ENCODE measurements at places on chromosomes 5 and 9.

GRCh38 chr9:526904-527591, 312.4 kb downstream of the DOCK8 start:
- DNase-seq = no peak

GRCh38 chr5:9447691-9448090, 98.2 kb downstream of the SEMA5A start:
- no peak for DNase-seq

DNA sequence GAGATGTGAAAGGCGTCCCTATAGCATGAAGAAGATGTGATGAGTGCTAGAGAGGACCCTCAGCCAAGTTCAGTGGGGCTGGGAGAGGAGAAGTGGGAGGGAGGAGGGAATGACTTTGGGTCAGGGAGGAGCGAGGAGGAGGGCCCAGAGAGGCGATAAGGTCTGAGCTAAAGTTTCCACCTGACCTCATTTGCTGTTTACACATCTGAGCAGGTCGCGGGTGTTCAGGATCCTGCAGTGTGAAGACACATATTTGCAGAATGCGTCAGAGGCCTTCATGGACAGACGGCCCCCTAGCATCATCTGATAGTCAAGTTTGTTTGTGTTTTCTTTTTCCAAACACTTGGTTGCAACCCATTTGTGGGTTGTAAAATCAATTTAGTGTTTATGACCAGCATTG, 18.9 kb upstream of the IGFBPL1 start:
- no peak for DNase-seq

DNA sequence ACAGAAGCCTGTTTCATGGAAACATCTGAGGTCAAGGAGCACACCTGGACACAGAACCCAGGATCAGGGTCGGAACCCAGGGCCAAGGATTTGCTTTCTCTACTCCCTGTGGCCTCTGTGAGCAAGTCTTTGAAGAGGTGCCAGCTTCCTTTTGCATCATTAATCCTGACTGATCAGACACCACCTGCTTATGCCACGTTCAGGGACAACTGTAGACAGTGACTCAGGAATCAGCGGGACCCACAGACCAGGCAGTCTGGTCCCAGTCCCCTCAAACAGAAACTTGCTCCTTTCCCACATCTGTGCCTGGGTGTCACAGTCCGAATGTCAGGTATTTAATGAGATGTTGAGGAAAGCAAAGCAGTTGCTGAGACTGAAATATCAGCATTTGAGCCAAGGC, 154.8 kb downstream of the SGCD start:
- no peak for DNase-seq

- DNase-seq = no peak
Observed at GRCh38 chr5:95923918-95924544, 37.6 kb downstream of the ELL2 start.

- peak; percentile 7 for DNase-seq
Observed at GRCh38 chr9:136020206-136020605, 59.0 kb upstream of the UBAC1 start.

DNA sequence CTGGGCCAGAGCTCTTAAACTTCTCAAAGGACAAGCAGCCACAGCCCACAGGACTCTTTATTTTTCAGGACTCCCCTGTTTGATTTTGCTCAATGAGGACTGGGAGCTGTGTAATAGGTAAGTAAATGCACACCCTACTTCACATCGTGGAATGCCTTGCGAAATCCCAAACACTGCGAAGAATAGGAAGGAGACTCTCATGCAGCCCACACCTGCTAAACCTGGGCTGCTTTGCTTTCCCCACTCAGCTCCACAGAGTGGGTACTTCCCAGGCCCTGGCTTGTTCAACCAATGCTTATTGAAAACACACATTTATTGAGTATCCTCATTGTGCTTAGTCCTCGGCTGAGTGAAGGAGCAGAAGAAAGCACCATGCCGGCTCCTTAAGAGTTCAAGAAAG, 103.3 kb upstream of the FSTL4 start:
- no peak for DNase-seq

DNA sequence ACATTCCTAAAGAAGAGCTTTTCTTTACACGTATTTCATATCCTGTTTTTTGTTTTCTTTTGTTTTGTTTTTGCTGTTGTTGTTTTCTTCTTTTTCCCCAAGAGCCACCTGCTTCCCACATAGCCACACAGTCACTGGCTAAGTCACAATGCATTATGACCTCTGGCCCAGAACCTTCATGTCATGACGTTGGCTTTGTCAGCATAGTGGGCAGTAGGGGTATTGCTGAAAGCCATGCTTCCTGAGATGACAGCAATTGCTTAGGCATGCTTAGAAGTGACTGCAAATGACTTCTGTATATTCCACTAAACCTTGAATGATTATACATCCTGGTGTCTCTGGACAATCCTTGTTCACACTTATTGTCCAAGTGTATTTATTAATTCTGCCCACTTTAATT, 375.8 kb downstream of the TAF11L14 start:
- DNase-seq = no peak

DNA sequence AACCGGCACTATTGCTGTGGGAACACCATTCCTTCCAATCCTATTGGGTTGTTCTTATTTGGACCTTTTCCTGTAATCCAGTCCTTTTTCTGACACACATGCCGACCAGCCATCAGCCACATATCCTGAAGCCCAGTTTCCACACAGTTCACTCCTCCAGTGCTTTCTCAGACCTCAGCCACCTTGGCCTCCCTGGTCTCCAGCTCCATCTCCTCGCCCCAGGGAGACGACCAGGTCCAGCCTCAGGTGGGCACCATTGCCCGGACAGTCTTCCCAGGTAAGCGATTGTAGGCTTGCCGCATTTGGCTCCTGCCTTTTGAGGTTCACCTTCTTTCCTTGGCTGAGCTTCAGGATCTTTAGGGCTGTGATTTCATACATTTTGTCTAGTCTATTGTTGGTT, 15.2 kb upstream of the TERT start:
- no peak for DNase-seq

DNA sequence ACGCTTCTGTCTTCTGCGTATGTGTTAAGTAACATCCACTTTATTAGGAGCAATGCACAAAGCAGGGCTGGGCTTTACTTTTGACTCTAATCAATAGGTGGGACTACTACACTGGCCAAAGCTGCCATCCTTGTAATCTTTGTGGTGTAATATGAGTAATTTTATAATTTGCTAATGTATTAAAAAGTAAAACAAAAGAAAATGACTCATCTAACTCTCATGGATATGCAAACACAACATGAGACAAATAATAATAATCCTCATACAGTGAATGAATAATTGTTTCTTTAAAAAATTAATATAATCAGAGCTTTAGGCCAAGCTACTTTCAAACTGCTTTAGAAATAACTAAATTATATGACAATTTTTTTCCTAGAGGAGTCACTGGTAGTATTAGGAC, 90.7 kb downstream of the NR3C1 start:
- DNase-seq = no peak

- no peak for DNase-seq
Observed at GRCh38 chr5:176405656-176406435, 10.5 kb downstream of the CLTB start.

DNA sequence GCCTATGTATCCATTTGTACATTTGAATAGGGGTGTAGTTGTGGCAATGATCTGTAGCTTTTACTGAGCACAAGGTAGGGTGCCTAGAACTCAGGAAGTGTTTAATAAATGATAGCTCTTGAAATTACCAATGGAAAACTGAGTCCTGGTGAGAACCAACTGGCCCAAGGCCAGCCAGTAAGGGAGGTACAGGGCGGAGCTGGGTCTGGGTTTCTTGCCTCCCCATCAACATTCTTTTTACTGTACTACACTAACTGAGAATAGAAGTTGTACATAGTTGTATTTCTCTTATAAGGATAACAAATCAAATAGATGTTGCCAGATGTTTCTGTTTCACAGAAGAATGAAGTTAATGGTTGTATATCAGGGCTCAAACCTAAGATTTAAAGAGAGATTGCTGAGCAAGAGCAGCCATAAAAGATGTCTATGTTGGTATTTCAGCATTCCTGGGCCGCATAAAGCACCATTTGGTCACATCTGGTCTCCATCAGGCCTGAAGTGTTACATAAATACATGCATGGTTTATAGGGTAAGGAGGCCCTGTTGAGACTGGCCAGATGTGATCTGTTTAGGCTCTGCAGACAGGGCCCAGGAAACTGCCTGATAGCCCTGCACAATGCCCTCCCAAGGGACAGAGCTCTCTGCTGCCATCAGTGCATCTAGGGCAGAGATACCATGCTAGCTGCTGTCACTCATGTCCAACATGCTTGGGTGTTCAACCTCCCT, 210.5 kb downstream of the NXNL2 start:
- DNase-seq = no peak

DNA sequence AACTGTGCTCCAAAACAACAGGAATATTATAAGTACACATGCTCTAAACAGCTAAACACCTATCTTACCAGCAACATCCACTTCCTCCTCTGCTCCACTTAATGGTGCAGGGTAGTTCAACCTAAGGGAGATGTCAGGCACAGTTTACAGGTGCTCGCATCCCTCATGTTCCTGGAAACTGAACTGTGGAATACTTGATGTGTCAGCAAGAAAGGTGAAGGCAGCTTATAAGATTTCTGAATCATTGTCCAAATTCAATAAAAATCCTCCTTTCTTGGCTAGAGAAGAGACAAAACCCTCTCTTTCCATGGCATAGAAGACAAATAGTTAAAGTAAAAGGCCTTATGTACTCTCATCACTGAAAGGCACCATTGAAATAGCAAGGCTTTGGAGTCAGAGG, 272.2 kb downstream of the FBXL7 start:
- DNase-seq = no peak

DNA sequence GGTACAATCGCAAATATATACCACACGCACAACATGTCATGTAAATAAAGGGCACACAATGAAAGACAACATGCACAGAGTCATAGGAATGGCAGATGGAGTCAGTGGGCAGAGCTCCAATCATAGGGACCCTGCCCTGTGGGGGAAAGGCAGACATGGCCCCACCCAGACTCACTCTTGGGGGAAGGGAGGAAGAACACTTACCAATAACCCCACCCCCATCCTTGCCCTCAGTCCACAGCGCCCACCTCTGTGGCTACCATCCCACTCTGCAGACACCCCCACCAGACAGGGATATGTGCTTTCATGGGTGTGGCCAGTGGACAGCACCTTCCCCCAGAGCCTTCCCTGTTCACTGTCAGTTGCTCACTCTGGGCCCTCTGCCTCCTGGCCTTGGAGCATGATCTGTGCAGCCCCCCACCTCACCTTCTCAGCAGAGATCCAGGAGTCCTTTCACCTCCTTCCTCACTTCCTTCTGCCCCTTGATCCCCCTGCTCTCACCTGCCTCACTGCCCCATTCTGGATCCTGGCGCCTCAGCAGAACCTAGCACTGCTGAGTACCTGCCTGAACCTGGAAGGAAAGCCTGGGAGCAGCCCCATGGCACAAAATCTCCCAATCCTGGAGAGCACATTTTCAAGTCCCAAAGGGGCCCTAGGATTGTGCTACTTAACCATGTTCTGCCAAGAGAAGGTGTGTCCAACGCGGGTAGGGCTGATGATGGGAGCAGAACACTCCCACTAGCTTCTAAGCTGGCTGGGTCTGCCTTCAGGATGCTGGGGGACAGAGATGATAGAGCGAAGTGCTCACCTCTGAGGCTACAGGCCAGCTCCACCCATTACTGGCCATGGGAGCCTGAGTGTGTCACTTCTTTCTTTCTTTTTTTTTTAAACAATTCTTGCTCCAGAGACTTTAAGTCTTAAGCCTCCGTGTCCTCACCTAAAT, 1.5 kb upstream of the PHF19 start:
- no peak for DNase-seq

DNA sequence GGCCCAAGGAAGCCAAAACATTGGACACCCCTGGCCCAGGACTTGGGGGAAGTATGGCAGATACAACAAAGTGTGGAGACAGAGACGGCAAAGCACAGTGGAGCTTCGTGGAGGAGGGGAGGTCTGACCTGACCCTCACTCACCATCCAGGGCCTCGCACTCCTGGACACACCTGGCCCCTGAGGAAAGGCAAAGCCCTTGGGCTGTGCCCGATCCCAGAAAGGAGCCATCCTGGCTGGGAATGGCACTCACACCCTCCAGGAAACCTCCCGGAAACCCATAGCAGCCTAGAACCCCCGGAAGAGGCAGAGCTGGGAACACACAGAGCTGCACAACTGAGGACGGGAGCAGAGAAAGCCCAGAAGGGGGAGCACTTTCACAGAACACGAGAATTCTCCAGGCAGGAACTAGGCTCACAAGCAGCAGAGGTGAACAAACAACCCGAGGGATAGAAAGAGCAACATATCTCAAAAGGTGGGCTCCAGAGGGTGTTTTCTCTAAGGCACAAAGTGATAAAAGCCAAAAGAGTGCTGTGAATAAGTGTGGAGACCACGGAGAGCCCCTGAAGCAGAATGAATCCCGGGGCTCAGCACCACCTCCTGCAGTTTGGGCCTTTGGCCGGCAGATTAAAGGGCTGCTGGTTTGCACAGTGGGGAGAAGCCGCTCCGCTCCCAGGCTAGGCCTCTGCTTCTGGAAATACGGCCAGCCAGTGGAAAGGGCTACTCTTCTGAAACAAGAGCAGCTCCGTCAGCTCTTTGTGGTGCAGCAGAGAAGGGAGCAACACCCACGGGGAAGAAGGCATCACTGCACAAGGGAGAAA, 108.2 kb downstream of the UBE2R2 start:
- peak; percentile 64 for DNase-seq

GRCh38 chr9:83656952-83657351, 34.0 kb downstream of the IDNK start:
- DNase-seq = no peak

DNA sequence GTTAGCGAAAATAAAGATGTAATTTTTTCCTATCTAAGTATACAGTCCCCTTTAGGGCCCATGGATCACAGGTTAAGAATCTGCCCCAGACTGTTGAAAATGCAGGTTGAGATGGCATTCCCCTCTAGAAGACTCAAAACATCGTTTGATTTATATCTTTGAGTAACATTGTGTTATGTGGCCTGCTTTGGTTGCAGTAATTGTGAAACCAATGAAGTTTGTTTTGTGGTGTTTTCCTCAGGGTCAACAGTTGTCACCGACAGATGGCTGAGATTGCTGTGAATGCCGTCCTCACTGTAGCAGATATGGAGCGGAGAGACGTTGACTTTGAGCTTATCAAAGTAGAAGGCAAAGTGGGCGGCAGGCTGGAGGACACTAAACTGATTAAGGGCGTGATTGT, 7.8 kb downstream of the CCT5 start:
- no peak for DNase-seq

- no peak for DNase-seq
Observed at GRCh38 chr9:126536131-126536530, 77.6 kb upstream of the LMX1B start.

GRCh38 chr5:163564321-163564938, 59.0 kb downstream of the MAT2B start:
- peak; percentile 11 for DNase-seq

DNA sequence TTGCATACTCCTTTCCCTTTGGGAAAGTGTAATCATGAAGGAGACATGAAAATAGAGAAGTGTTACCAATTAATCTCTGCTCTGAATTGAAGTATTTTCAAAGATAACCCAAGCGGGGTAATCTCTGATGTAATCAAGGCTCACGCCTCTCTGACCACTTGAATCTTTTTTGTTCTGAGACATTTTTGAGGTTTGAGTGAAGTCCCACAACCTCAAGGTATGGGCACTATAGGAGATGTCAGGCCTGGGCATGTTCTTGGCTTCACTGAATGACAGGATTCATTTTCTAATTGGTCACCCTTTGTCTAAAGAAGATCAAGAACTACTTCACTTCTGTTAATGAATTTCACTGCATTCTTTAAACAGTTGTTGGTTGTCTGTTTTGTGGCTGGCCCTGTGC, 23.7 kb downstream of the ENHO start:
- no peak for DNase-seq

- DNase-seq = peak; percentile 72
Observed at GRCh38 chr9:86034863-86035734, 64.3 kb downstream of the GOLM1 start.

- DNase-seq = no peak
Observed at GRCh38 chr9:18543406-18544192, 69.6 kb downstream of the ADAMTSL1 start.
